ENCODE measurements at places on chromosomes 3 and 15.

GRCh38 chr3:45712434-45713110 lies 23.4 kb downstream of the SACM1L start:
- DNase-seq: no peak

DNA sequence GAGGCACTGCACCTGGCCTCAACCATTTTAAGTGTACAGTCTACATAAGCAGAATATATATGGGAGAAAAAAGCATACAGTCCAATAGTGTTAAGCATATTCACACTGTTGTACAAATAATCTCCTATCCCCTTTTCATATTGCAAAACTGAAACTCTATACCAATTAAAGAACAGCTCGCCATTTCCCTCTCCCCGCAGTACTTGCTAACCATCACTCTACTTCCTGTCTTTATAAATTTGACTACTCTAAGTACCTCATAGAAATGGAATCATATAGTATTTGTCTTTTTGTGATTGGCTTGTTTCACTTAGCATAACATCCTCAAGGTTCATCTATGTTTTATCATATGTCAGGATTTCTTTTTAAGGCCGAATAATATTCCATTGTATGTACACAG lies 21.6 kb upstream of the TASOR start:
- no peak for DNase-seq

GRCh38 chr3:124273651-124274050 lies 281.7 kb upstream of the ROPN1 start:
- DNase-seq: no peak

GRCh38 chr3:55583475-55583874 lies 96.4 kb upstream of the WNT5A start:
- DNase-seq: no peak

GRCh38 chr3:47605652-47606051 lies 27.0 kb upstream of the CSPG5 start:
- peak; percentile 18 for DNase-seq

- no peak for DNase-seq
Measured at GRCh38 chr3:57933602-57934001, 74.6 kb upstream of the FLNB start.

- no peak for DNase-seq
Measured at GRCh38 chr3:31268868-31269267, 263.9 kb upstream of the STT3B start.

GRCh38 chr15:68571582-68571981 lies 7.2 kb upstream of the CORO2B start:
- no peak for DNase-seq

DNA sequence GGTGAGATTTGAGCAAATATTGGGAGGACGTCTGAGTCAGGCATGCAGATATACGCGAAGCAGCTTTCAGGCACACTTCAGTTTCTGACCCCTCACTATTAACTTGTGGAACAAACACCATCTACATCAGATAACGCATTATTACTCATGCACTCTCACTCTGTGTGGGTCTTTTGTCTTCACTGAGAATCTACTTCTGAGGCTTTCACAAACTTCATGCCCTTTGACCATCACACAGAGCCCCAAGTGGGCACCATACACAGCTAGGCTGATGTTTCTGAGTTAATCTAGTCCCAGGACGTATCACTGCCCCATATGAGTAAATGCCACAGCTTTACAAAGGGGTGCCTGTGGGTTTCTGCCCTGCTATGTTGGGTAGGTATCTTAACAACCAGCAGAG lies 39.6 kb upstream of the IP6K2 start:
- no peak for DNase-seq

DNA sequence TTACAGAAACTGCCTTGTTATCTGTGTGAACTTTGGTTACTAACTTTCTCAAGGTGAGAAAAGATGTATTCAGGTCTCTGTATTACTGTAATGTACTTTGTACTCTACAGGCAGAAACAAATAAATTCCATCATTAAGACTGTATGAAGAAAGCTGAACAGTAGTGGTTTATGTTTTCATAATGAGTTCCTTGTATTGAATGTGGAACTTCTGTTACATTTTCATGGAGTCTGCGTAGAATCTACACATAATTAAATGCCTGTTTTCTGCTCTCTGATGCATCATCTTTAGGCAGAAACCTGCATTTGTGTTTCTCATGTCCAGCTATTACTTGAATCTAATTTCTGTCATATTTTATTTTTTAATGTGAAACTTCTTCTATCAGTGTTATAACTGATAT lies 302.8 kb downstream of the NLGN1 start:
- DNase-seq: no peak

DNA sequence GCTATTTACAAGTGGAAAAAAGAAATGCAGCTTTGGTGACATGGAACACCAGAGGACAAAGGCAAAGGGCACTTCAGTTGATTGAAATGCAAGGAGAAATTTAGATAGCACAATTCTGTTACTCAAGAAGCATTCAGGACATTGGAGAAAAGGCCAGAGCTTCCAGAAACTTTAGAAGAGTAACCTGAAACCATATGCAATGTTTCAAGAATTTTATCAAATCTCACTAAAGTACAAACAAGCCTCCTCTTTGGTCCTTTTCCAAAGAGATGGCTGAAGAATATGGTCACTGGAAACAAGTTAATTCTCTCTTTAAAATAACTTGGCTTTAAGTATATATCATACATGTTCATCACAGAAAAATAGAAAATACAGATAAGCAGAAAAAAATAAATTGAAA lies 14.6 kb upstream of the LMOD3 start:
- no peak for DNase-seq

- no peak for DNase-seq
Measured at GRCh38 chr15:85007741-85008397, 26.2 kb downstream of the PDE8A start.

DNA sequence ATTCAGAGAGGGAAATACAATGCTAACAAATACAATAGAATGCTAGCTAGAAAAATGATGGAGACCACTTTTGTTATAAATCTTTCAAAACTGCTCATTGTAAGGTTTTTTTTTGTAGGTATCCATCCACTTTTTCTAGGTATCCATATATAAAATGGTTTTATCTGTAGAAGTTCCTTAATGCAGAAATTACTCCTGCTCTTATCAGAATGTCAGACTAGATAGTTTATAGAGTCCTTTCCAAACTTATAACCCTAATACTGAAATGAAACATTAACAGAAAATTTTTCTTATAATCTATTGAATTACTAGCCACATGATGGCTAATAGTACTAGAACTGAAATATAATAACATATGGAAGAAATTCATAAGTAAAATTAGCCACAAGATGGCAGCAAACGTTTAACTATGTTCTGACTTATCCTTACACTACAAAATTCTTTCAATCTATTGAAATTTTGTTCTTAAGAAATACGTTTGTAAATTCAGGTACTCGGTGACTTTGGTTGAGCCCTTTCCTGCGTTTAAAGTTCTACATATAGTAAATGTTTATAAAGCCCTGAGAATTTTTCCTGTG lies 58.5 kb downstream of the ECT2 start:
- no peak for DNase-seq

DNA sequence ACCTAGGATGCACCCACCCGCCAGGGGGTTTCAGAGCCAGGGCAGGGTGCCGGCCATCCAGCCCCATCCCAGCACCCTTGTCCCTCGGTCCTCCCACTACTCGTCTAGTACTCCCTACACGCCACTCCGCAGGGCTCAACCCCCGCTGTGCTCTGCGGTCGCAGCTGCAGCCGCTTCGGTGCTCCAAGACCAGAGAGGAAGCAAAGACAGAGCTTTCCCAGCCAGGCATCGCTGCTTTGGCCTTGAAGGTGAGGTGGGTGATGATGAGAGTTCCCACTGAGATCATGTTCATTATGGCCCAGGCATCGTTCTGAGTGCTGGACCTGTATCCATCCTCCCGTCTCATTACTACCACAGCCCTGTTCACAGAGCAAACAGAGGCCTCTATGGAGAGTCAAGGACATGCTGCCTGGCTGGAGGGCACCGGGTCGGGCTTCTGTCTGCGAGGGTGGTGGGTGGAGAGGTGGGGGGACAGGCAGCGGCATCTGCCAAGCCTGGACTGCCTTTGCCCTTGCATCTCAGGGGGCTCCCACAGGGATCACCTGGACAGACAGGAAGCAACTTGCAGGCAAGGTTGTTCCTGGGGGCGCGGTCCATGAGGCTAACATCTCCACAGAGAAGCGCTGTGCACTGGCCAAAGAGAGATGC lies 66.9 kb downstream of the KLF13 start:
- peak; percentile 27 for DNase-seq

- no peak for DNase-seq
Measured at GRCh38 chr3:67142432-67142831, 144.3 kb downstream of the KBTBD8 start.

DNA sequence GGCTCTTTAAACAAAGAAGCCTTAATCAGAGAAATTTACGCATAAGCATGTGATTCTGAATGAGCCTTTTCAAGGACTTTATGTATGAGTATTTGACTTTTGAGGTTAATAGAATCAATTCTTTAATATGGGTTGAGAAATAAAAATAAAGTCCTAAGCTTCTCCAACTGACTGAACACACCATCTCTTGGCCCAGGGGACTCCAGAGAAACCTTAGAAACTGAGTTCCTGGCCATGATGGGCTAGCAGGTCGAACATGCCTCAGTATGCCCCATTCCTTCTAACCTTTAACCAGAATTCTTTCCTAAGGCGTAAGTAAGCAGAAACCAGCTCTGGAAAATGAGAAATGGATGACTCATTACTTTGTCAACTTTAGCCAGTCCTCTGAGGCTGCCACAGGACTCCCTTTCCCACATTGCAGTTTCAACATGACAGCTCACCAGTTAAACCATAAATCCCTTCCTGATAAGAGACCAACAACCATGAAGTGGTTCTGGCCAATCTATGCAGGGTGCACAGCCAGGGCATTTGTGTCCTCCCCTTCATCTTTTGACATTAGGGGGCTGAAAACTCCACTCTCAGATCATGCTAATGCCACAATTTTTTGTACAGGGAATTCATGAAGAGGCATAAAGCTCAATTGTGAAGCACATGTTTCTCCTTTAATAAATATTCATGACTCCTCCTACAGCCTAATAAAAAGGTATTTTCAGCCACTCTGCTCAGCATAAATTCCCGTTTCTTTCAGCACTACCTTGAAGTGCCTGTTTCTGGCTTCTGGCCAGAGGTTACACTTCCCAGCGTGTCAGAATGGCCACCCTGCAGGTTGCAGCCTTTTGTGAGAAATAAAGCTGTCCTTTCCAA lies 33.3 kb downstream of the TM4SF18 start:
- DNase-seq: peak; percentile 69

- DNase-seq: no peak
Measured at GRCh38 chr15:80817901-80818300, 38.7 kb downstream of the CEMIP start.

- peak; percentile 48 for DNase-seq
Measured at GRCh38 chr15:64740311-64741170, 34.8 kb downstream of the RBPMS2 start.

DNA sequence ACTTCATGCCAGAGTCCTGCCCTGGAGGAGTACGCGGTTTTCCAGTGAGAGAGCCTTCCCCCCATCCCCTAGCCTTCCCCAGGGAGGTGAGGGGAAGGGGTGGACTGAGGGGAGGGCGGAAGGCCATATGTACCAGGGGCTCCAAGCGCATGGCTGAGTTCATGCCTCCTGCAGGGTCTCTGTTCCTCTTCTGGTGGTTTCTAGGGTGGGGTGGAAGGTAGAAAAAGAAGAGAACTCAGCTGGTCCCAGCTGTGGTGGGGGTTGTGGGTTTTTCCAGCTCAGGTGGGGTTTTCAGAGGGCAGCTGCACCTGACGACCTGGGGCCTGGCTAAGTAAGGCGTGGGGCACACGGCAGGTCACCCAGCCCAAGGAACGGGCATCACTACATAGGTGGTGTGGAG lies 10.7 kb upstream of the IQSEC1 start:
- no peak for DNase-seq

DNA sequence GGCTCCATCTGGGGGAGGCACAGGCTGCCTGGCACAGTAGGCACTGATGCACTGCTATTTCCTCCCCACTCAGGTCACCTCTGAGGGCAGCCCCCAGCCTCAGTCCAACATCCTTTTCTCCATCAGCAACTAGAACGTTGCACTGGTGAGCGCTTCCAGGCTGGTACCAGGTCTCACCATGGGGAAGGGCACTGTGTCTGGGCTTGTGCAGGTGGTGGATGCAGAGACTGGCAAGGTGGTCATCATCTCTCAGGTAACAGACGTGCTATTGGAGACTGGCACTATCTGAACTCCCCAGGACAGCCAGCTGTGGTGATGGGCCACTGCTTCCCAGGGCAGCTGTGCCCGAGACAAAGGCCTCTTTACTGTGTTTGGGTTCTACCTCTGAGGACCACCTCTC lies 8.3 kb upstream of the TXNRD3 start:
- no peak for DNase-seq

- DNase-seq: peak; percentile 65
Measured at GRCh38 chr3:17730318-17730967, 12.0 kb downstream of the TBC1D5 start.

- no peak for DNase-seq
Measured at GRCh38 chr3:136858381-136858780, 3.6 kb upstream of the NCK1 start.

DNA sequence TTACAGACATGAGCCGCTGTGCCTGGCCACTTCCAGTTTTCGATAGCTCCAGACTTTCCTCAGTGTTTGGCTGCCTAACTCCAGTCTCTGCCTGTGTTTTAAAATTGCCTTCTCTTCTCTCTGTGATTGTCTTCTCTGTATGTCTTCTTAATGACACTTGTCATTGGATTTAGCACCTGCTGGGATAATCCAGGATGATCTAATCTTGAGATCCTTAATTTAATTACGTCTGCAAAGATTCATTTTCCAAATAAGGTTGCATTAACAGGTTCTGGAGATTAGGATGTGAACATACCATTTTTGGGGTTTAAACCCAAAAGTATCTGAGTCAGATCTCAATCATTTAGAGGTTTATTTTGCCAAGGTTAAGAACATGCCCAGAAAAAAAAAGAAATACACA lies 222.2 kb upstream of the PDZRN3 start:
- no peak for DNase-seq

- DNase-seq: no peak
Measured at GRCh38 chr3:64717411-64717810, 29.6 kb upstream of the ADAMTS9 start.

- no peak for DNase-seq
Measured at GRCh38 chr3:104392327-104392726, 974.4 kb upstream of the ALCAM start.

DNA sequence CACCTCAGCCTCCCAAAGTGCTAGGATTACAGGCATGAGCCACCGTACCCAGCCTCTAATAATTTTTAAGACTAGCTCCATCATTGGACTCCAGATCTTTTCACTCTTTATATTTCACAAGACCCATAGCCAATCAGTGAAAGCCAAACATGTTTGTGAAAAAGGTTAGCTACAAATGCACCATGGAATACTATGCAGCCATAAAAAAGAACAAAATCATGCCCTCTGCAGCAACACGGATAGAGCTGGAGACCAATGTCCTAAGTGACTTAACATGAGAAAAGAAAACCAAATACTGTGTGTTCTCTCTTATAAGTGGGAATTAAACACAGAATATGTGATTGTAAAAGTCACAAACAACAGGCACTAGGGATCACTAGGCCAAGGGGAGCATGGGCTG lies 3.2 kb downstream of the SCAPER start:
- DNase-seq: no peak

DNA sequence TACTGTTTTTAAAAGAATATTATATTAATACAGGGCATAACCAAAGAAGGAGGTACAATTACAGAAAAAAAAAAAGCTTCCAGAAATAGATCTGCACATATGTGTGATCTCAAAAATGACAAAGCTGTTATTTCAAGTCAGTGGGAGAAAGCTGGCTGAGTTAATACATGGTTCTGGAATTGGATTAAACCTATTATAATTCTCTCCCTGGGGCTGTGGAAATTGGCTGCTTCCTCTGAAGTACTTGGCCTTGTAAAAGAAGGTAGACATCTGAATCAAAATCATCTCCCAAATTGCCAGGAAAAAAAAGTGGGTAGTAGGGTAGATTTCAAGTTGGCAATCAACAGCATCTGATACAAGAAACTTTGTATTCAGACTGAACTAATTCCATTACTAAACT lies 723.9 kb upstream of the ALCAM start:
- DNase-seq: no peak

All from colonic mucosa (tissue), 4 donors.